ENCODE measurements at places on chromosomes 3 and 15.

DNA sequence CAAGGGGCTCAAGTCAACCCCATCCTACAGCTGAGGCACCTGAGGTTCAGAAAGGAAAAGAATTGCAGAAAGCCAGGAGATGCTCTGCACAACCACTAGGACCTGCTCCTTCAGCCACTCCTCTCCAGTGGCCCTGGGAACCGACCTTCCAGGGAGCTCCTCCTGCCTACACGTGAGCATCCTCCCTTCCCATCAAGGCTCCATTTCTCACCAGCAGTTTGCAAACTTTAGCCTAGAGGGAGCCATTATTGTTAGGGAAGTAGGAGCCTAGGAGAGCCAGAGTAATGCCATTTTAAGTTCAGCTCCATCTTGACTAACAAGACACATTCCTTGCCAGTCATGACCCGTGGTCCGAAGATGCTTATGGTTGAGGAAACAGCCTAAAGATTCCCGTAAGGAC lies 11.2 kb upstream of the CHCHD6 start:
- no peak for DNase-seq

- no peak for DNase-seq
These were observed 10.8 kb upstream of the GK5 start for GRCh38 chr3:142236173-142236572.

DNA sequence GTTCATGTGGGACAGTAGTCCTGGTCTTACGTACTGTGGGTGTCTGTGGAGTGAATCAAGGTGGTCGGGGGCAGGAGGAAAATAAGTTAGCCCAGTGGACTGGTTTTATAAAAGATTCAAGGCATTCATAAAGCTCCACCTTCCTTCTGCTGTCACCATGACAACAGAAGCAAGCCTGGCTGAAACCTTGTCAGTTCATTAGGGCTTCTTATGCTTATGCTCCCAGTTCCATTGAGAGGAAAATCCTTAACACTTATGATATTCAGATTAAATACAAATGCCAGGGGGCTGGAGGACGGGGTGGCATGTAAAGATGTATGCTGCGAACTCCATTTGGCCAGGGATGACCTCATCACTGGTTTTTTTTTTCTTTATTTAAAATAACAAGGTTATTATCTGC lies 283.1 kb upstream of the ATP10A start:
- no peak for DNase-seq

- no peak for DNase-seq
These were observed 62.6 kb downstream of the SMAD3 start for GRCh38 chr15:67127965-67128364.

GRCh38 chr15:70379134-70379533 lies 281.4 kb upstream of the TLE3 start:
- no peak for DNase-seq

GRCh38 chr3:108509871-108510270 lies 525 bp downstream of the MYH15 start:
- no peak for DNase-seq

- DNase-seq, result no peak
These were observed 601.4 kb downstream of the CADM2 start for GRCh38 chr3:85560088-85560785.

- DNase-seq, result no peak
These were observed 122.4 kb downstream of the NR1D2 start for GRCh38 chr3:24067483-24067882.

GRCh38 chr3:23329471-23330105 lies 126.5 kb downstream of the UBE2E2 start:
- no peak for DNase-seq

GRCh38 chr3:148727231-148727630 lies 29.5 kb downstream of the AGTR1 start:
- DNase-seq, result no peak

- DNase-seq, result no peak
These were observed 465.8 kb upstream of the ROBO1 start for GRCh38 chr3:80233576-80233975.

Data from activated naive CD4-positive, alpha-beta T cell (primary cell).